Activated T-helper 9 cell treated with anti-CD3 and anti-CD28 coated beads, Interleukin-2, amount 50 U/mL, for 16 hours (primary cell): ENCODE measurements at places on chromosomes 2 and 18.

DNA sequence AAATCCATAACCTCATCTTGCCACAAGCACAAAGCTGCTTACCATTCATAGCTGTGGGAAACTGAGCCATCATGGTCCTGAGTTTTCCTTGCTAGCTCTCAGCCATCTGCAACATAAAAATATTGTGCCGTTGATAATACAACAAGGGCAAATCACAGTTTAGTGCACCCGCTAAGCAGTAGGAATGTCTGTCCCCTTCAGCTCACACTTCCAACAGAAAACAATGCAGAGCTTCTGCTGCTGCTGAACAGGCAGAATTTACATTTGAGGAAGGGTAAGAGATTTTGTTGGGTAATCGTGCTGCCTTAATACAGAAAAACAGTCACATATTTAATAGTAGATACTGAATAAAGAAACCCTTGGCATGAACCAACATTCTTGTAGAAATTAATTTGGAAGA is 32.3 kb downstream of the ITSN2 start:
- no peak for DNase-seq

DNA sequence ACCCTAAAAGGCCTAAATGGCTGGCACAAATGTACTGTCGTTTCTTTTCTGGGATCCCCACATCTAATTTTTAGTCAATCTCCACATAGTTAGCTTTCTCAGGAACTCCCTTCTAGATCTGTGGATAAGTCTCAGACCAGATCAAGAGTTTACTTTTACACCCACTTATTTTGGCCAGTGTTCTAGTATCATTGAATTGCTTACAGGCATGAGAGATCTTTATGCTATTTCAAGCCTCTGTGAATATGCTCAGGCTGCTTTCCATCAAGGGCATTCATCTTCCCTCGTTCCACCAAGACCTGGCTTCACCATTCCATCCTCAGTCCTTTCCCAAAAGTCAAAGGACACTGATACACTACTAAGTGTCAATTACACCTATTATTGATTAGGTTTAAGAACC is 27.8 kb upstream of the SCN1A start:
- no peak for DNase-seq

DNA sequence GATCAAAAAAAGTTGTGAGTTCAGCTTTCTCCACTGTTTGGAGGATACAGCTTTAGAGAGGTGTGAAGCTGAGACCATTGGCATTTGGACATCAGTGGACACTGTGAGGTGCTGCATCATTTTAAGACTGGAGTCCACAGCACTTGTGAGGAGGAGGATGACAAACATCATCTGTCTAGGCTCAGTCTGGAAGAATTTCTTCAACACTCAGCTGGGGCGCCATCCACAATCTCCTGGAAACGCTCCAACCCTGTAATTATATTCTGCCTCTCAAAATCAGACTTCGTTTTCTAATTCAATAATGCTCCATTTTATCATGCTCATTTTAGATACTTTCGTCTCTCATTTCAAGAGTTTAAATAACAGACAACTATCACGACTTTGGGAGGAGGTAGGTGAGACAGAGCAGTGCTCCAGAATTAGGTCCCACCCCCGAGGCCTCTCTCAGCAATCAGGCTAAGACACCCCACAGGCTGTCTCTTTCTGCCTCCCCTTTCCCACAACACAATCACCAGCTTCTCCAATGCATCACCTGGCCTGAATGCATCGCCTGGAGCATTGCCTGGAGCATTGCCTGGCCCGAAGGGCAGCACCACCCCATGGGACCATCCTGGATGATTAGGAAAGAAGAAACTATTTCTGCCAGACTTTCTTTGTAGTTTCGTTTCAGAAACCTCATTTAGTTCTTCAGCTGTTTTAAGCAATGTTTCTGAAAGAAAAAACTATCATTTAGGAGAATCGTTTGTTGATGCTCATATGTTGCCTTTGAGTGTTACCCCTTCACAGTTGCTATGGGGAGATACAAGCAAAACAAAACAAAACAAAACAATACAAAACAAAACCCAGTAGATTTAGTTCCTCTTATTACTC is 37.0 kb upstream of the DPP10 start:
- no peak for DNase-seq

- no peak for DNase-seq
These were observed 15.0 kb upstream of the CTDP1 start for GRCh38 chr18:79664525-79665125.

- no peak for DNase-seq
These were observed 18.5 kb downstream of the CCDC88A start for GRCh38 chr2:55401124-55401523.

DNA sequence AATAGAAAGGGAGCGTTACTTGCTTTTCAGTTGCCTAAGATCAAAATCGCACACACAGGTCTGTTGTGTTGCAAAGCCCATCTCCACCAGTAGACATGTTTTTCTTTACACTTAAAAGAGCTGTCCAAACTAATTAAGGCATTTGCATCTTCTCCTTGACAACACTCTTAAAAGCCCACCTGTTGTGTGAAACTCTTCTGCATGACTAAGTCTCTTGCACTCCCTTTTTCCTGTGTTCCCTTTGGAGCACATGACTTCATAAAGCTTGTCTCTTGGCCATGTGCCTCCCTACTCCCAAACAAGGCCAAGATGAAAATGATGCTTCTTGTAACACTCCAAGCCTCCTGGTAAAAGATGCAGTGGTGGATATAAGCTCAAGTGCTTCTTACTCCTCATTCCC is 26.1 kb downstream of the PID1 start:
- DNase-seq: no peak
